ENCODE measurements at places on chromosomes 7 and 10.

- no peak for DNase-seq
Observed at GRCh38 chr10:61166489-61166888, 222.5 kb upstream of the RHOBTB1 start.

GRCh38 chr10:24886290-24886680, 66.1 kb downstream of the PRTFDC1 start:
- DNase-seq, result no peak

DNA sequence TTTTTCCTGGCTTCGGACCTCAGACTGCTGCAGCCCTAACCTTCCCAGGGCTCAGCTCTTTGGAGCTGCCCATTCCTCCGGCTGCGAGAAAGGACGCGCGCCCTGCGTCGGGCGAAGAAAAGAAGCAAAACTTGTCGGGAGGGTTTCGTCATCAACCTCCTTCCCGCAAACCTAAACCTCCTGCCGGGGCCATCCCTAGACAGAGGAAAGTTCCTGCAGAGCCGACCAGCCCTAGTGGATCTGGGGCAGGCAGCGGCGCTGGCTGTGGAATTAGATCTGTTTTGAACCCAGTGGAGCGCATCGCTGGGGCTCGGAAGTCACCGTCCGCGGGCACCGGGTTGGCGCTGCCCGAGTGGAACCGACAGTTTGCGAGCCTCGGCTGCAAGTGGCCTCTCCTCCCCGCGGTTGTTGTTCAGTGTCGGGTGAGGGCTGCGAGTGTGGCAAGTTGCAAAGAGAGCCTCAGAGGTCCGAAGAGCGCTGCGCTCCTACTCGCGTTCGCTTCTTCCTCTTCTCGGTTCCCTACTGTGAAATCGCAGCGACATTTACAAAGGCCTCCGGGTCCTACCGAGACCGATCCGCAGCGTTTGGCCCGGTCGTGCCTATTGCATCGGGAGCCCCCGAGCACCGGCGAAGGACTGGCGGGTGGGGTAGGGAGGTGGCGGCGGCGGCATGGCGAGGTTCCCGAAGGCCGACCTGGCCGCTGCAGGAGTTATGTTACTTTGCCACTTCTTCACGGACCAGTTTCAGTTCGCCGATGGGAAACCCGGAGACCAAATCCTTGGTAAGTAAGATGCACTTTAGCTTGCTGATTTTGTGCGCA, at the start of gene PLXDC2:
PLXDC2 (plus strand) TSS at position 22 of the 820 bp plus-strand sequence.
- DNase-seq, result no peak

- no peak for DNase-seq
Observed at GRCh38 chr7:112430649-112431048, 19.6 kb upstream of the IFRD1 start.

- DNase-seq, result no peak
Observed at GRCh38 chr7:44694766-44695165, 53.9 kb upstream of the ZMIZ2 start.

DNA sequence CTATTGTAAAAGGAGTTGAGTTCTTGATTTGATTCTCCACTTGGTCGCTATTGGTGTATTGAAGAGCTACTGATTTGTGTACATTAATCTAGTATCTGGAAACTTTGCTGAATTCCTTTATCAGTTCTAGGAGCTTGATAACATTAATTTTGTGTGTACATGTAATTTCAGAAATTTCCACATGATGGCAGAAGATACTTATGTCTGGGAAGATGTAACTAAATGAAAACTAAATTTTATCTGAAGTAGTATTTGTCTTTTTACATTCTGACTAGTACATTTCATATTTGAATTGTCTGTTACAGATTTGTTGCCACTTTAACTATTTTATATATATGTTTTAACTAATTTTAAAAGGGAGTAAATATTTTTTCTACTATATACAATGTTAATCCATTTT, 27.6 kb downstream of the SDHAF3 start:
- no peak for DNase-seq

GRCh38 chr7:434891-435629, 84.6 kb downstream of the PDGFA start:
- no peak for DNase-seq

DNA sequence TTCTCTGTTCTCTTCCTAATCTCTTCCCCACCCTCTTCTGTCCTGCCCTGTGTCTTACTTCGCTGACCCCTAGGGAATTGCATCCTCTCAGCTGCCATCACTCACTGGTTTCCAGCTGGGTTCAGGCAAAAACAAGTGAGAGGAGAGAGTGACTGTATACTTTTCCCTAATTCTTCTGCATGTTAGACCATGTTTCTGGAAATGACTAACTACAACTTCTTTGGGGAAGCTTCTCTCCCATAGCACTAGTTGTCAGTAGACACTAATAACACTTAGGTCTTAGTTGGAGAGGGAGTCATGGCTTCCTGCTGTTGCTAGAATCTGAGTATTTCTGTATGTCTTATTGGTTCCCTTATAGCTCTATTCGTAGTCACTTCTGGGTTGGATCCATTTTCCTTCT, 299.0 kb upstream of the FZD1 start:
- no peak for DNase-seq

DNA sequence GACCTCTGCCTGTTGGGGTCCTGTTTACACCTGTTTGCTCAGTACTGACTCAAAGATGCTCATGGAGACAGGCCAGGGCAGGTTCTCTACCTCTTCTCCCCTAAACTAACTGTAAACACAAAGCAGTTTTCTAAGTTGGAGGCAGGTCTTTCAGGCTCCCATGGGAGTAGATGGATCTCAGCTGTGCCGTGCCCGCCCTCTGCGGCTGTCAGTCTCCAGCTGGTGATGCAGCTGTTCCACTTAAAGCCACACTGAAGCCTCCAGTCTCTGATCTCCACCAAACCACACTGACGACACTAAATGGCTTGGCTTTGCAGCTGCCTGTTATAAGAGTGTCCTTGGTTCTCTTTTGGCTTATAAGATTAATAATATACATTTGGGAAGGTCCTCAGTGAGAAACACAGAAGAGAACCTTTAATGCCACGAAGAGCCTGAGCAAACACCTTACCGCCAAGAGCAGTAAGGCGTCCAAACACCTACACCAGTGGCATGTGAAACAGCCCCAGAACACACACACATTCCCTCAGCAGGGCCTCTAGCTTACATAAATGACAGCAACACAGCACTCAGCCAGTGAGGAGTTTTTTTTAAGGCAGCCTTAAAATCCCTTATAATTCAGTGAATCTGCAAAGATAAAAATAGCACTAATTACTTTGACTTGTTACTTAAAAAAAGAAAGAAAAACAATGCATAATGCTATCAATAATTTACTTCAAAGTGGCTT, 60.4 kb upstream of the KCNIP2 start:
- DNase-seq, result peak; percentile 53

GRCh38 chr10:117138838-117139580, 939 bp upstream of the VAX1 start:
- DNase-seq, result no peak

GRCh38 chr7:20598459-20599309, 16.8 kb upstream of the ABCB5 start:
- DNase-seq, result no peak

GRCh38 chr10:122513053-122513452, 47.5 kb upstream of the DMBT1 start:
- DNase-seq, result no peak

DNA sequence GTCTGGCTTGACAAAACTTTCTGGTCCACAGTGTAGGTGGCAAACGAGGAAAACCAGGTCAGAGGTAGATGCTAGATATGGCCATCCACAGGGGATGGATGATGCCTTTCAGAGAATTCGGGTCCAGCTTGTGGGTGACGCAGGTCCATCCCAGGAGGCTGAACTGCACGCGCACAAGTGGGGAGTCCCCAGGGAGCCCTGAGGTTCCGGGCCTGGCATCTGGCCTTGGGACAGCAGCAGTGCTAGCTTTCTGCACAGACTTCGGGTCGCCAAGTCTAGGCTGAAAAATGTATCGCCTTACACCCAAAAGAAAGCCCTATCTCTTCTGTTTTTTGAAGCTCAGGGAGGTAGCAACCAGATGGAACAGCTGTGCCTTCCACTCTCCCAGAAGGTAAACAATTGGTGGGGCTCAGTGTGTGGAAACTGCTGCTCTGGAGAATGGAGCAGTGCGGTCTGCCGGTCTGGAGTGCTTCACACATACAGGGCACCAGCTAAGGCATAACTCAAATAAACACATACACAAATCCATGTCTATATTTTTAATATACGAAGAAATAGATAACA, 119.3 kb upstream of the ACBD5 start:
- DNase-seq, result no peak

DNA sequence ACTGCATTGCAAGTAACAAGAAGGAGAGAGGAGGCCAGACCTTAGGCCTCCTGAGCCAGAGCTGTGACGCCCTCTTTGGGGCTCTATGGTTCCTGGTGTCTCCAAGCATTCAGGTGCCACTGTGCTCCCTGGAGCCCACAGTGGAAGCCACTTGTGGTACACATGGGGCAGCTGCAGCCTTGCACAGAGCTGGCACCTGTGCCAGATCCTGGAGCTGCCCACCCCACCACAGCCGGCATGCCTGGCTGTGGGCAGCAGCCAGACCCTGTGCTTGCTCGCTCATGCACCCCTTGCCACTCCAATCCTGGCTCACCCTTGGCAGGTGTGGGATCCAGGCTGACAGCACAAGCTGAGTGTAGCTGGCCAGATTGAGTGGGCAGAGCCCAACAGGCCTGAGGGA, 173.8 kb upstream of the SMIM30 start:
- no peak for DNase-seq

DNA sequence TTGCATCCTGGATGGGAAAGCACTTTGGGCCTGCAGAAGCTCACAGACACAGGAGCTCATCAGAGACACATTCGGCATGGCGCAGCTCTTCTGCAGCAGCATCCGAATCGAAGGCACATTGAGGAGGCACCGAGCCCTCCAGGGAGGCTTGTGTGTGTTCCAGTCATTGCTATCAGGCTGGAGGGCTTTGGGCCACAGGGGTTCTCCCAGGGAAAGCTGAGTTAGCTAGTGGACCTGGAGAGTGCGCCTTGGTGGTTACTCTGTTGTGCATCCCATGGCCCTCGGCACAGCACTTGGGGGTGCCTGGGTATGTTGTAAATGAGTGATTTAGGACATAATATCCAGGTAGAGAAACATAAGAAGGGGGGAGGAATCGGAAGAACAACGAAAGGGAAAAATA, 388.7 kb upstream of the RNF32 start:
- no peak for DNase-seq

DNA sequence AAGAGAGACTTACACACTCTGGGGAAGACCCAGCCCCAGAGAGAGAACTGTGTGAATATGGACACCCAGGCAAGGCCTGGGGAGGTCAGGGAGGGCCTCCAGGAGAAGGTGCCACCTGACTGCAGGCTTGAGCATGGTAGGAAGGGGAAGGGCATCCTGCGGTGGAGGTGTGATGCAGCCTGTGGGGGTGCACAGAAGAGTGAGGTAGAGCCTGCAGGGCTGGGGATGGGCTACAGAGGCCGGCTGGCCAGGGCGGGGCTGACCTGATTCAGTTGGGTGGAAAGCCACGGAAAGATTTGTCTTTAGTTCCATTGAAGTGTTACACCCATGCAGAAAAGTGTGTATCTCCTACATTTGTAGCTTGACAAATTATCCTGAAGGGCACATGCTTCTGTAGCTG, 47.6 kb downstream of the ZMIZ1 start:
- DNase-seq, result no peak

Measured in activated B cell treated with CpG ODN at 0.5 μM for 24 hours (primary cell).